ENCODE measurements at places on chromosomes 1 and 21.

DNA sequence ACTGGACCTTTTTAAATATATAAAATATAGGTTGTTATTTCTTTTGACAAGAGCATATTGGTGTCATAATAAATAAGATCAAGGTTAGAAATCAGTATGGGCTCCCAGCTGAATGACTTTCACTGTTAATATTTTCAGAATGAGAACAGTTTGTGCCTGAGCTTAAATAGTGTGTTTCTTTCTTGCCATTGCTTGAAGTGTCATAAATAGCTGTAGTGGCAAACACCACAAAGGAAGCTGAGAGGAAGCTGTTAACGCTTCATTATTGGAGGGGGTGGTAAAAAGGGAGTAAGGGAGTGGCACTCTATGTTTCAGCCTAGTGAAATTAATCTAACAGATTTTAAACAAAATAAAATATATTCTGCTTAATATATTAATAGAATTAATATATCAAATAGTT lies 1089.8 kb upstream of the NCAM2 start:
- DNase-seq, result no peak

GRCh38 chr1:18200136-18200717 lies 92.6 kb downstream of the IGSF21 start:
- no peak for DNase-seq

DNA sequence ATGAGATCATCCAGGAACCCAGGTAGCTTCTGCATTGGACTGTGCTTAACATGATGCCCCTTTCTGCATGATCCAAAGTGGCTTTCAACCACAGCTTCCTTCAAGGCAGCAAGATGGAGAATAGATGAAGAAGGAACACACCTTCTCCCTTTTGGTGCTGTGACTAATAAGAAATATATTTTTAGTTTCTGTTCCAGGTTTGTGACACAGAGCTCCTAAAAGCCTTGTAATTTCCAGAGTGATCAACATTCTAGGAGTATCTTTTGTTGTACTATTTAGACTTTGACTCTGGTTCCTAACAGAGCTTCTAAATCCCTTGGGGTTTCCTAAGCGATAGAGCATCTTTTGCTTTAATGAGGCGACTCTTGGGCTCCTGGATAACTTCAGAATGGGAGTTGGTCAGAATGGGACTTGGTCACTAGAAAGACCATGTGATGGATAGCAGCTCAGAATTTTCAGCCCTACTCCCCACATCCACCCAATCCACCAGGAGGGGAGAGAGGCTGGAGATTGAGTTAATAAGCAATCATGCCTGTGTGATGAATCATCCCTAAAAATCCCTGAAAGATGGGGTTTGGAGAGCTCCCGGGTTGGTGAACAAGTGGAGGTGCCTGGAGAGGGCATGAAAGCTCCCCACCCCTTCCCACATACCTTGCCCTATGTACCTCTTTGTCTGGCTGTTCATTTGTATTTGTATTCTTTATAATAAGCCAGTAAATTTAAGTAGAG lies 134.8 kb downstream of the FGGY start:
- DNase-seq, result no peak

GRCh38 chr1:151867765-151868411 lies 14.4 kb upstream of the THEM5 start:
- DNase-seq, result no peak

GRCh38 chr1:227391211-227391610 lies 72.9 kb upstream of the CDC42BPA start:
- no peak for DNase-seq

GRCh38 chr1:23928789-23929188 lies 15.6 kb upstream of the CNR2 start:
- no peak for DNase-seq

DNA sequence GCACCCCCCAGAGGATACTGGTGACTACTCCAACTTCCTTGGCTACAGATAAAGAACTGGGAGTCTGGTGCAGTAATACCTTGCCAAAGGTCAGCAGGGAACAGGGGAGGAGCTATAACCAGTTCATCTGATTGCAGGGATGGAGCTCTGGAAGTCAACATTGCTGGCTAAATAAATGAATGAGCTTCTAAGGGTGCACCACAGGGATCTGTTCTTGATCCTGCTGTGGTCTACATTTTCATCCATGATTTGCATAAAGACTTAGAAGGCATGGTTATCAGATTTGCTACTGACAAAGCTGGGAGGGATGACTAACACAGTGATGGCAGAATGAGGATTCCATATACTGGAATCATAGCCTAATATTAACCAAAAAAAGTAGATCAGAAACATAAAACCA lies 18.3 kb downstream of the PLEKHA6 start:
- no peak for DNase-seq

DNA sequence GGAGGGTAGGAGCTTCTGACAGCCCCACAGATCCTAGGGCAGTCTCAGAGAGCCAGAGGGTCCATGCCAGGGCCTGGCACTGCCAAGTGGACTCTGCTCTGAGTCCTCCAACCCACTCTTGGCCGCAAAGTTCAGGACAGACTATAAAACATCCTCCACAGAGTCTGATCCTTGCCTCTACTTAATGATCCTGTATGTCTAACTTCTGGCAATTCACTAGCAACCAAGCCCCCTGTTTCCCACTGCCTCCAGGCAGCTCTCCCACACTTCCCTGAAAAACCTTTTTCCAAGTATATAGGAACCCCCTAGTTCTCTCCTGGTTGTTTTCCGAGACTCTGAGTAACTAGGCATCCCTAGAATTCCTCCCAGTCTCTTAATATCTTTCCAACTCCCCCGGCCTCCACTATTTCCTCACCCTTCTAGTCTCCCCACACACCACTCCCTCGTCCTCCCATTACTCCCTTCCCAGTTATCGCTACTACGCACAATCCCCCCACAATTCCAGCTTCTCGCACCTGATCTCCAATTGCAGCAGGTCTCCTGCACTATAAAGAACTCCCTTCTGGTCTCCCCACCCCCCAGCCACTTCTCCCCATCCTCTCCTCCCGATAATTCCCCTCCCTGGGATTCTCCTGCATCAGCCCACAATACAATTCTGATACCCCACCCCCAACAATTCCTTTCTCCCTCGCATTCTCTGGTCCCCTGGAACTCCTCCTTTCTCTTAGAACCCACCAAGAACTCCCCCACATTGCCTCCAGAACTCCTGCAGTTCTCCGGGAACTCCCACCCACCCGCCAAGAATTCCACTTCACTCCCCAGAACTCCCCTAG lies 574 bp downstream of the IGSF9 start:
- no peak for DNase-seq

DNA sequence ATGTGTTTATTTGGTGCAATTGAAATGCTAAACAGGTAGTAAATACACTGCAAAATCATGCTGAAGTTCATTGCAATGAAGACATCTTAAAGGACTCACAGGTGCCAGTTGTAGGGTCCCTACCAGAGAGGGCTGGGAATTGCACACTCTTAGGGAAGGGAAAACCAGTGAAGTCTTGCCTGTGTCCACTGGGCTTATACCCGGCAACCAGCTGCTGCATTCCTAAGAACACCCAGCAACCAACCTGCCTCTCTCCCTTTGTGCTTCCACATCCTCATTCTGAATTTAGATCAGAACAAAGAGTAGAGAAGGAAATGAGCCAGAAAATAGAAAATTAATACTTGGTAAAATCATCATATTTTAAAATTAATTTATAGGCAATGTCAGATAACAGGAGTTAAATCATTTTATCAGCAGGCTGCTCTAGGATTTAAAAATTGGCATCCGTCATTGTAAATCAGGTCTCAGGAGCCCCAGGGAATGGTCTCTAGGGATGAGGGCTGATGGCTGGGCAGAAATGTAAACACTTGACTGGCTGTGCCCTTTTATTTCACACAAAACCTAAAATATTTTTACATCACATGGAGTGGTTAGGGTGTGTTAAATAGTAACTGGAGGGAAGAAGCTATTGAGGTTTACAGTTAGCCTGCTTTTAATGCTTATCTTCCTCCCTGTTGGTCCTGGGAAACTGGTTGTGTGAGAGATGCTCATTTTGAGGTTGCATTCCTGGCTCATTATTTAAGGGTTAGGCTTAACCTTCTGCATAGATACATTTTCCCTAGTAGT lies 31.3 kb downstream of the PTGFRN start:
- no peak for DNase-seq

- peak; percentile 86 for DNase-seq
Measured at GRCh38 chr1:63615768-63616420, 22.7 kb downstream of the PGM1 start.

DNA sequence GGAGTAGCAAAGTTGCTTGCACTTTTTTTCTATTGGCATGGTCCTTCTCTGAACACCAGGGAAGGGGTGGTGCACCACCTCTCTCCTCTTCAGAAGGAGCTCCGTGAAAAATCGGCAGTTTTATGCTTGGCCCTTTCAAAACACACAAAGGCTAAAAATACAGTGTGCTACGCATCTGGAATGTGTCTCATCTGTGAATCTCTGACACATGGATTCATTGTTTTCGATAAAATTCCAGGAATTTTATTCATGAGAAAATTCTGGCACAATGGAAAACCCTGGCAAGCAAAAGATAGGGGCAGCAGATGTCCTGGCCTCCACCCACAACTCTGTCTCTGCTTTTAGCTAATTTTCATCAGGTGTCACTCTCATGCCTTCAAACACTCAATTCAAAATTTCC lies 42.9 kb downstream of the ERG start:
- no peak for DNase-seq

- DNase-seq, result peak; percentile 16
Measured at GRCh38 chr1:47755101-47755990, 241.8 kb downstream of the TRABD2B start.

DNA sequence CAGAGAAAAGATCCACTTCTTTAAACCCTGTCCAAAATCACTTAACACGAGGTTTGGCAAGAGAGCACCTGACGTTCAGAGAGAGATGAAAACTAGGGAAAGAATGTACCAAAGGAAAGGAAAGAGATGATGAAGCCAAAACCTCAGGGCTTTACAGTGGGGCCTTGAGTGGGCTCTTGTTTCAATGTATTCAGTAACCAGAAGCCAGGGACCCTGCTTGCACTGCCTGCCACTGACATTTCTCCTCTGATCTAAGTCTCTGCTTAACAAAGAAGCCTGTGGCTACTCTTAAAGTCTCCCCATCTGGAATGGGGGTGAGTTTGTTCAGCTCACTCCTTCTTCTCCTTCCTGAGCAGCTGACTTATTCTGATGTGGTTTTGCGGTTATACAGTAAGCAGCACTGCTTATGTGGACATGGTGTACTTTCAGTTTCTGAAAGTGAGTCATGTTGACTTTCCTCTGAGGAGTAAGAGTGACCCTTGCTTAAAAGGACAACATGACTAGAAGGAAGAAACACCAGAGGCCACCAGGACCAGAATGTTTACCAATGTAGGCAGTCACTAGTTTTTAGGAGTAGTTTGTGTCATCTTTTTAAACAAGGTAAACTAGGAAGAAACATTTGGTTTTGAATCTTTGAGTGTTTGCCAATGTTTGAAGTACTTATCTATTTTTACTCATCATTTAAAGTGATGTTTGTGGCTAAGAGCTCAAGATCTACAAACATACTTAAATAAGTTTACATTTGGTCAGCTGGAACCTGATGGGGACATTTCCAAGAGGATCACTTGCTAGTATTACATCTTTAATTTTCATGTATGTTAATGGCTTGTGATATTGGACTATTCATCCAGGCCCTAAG lies 87.4 kb downstream of the FASLG start:
- peak; percentile 73 for DNase-seq

- DNase-seq, result no peak
Measured at GRCh38 chr1:29835874-29836273, 599.6 kb downstream of the PTPRU start.

DNA sequence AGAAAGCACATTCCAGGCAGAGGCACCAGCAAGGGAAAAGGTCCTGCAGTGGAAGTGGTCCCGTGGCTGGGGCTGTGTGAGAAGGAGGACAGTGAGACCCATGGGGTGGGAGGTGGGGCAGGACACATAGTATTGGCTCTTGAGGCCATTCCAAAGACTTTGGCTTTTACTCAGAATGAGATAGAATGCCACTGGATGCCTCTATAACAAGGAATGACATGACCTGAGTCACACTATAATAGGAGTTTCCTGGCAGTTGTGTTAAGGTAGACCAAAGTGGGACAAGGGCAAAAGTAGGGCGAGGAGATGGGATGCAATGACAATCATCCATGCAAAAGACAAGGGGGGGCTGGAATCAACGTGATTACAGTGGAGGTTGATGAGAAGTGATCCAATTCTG lies 24.7 kb upstream of the LAMC2 start:
- DNase-seq, result no peak

DNA sequence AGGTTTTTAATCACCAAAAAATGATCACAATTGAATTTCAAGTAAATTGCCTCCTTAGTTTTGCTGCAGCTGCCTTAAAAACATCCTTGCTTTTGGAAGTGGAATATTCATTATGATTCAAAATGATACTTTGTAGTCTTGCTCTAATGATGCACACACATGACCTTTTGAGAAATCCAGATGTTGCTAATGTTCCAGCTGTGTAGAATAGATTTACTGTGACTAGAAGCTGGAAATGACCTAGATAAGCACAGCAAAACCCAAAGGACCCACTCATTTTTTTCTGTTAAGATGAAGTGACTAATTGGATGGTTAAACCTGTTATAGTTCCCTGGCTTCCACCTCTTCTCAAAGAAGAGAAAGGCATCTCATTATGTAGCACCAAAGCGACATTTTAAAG lies 64.6 kb upstream of the RALGPS2 start:
- no peak for DNase-seq

- no peak for DNase-seq
Measured at GRCh38 chr1:204362984-204363334, 3.2 kb upstream of the PLEKHA6 start.

GRCh38 chr1:111176678-111177077 lies 23.8 kb downstream of the DENND2D start:
- no peak for DNase-seq

DNA sequence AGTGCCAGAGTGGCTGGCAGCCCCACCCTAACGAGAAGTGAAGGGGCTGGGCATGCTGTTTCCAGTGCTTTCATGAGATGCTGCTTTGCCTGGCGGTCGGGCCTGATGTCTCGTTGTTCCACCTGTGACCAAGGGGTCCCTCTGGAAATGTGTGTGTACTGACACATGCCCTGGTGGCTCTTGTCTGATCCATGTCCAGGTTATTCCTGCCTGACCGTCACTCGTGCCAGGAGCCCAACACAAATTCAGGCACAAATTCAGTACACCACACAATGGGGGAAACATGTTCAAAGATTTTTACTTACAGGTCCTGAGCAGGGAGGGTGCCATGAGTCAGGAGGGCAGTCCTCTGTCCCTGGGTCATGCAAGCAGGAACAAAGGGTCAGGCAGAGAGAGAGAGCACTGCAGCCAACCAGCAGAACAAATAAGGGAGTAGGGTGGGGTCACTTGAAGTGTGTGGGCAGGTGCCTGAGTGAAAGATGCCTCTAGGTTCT lies 76.3 kb downstream of the ADARB1 start:
- DNase-seq, result no peak

GRCh38 chr1:185567440-185567839 lies 166.8 kb upstream of the HMCN1 start:
- DNase-seq, result no peak

GRCh38 chr1:209823143-209824041 lies 4.4 kb upstream of the UTP25 start:
- DNase-seq, result peak; percentile 66

DNA sequence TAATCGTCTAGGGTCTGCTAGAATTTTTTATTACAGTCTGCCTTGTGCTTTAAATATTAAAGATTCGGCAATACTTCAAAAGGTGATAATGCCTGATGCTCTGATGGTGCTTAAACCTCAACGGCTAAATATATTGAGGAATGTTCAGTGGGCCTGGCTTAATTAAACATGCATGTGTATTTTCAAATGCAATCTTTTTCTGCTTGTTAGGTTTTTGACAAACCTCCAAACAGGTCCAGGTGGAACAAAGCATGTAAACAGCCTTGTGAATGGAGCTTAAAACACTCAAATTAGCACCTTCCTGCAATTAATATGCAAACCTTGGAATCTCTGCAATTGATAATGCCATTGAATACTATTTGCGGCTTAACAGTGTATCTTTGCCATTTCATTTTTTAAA lies 334.9 kb downstream of the BARHL2 start:
- no peak for DNase-seq

- DNase-seq, result no peak
Measured at GRCh38 chr1:224559981-224560728, 56.0 kb upstream of the CNIH3 start.

Data from CD4-positive, alpha-beta T cell treated with Interleukin-2 at 100 ng/mL for 4 hours (primary cell).